ENCODE measurements at places on chromosomes 2 and 18.

- no peak for DNase-seq
Observed at GRCh38 chr2:239905884-239906654, 119.1 kb downstream of the NDUFA10 start.

GRCh38 chr2:9299161-9300100 is 92.8 kb downstream of the ASAP2 start:
- DNase-seq, result no peak

- DNase-seq, result no peak
Observed at GRCh38 chr18:31596081-31596872, 4.6 kb downstream of the TTR start.

DNA sequence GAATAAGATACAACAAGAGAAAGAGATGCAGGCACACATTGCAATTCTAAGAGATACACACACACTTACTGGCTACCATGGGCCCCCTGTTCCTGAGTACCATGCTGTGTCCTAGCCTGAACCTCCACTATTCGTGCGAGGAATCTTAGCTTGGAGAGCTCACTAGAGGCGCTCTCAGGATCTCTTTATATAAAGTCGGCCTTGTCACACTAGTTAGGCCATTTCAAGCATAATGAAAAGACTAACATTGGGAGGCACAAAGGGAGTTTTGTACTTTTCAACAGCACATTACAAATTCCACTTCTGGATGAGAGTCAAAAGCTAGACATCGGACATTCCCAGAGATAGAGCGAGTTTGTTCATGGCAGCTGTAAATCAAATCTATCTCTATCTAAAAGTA is 365.2 kb downstream of the DSEL start:
- DNase-seq, result no peak

GRCh38 chr2:127397568-127398238 is 9.9 kb upstream of the MAP3K2 start:
- no peak for DNase-seq

- DNase-seq, result no peak
Observed at GRCh38 chr2:114134146-114134545, 244.3 kb downstream of the ACTR3 start.

- DNase-seq, result no peak
Observed at GRCh38 chr2:161571051-161571429, 53.2 kb upstream of the SLC4A10 start.

GRCh38 chr2:104673225-104673624 is 180.7 kb upstream of the POU3F3 start:
- no peak for DNase-seq

GRCh38 chr2:73403237-73403636 is 17.6 kb downstream of the ALMS1 start:
- DNase-seq, result no peak

Measured in LNCaP clone FGC (cell line).